ENCODE measurements at places on chromosomes 11 and 22.

GRCh38 chr22:32269316-32269715 lies 14.2 kb upstream of the SLC5A4 start:
- DNase-seq, result no peak

DNA sequence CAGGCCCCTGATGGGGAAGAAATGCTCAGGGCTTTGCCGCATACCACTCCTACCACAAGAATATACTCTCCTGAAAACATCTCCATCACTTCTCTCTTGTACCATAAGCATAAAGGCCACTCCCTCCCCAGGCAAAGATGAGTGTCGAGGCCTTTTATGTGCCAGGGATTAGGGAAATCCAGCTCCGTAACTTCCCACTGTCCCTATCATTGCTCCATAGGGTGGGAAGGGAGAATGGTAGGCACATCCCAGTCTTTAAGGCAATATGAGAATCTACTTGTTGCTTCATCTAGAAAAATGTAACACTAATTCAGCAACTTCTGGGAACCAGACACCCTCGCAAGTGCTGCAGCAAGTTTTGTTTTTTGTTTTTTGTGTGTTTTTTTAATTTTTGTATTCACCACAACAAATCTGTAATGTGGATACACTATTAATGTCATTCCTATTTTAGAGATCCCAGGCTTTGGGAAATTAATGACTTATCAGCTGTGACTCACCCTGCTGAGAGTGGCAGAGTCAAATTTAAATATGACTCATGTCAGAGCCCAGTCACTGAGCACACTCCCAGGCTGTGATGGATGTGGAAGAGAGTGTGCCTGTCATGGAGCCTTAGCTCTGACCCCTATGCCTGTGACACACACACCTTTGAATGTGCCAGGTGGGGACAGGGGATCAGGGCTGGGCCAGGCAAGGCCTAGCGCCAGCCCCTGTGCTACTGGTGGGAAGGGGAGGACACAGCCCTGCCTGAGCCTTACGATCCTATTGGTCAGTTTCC lies 23.4 kb downstream of the PANX1 start:
- DNase-seq, result no peak

GRCh38 chr11:124481365-124482323 lies 36.1 kb upstream of the OR8B8 start:
- DNase-seq, result no peak

DNA sequence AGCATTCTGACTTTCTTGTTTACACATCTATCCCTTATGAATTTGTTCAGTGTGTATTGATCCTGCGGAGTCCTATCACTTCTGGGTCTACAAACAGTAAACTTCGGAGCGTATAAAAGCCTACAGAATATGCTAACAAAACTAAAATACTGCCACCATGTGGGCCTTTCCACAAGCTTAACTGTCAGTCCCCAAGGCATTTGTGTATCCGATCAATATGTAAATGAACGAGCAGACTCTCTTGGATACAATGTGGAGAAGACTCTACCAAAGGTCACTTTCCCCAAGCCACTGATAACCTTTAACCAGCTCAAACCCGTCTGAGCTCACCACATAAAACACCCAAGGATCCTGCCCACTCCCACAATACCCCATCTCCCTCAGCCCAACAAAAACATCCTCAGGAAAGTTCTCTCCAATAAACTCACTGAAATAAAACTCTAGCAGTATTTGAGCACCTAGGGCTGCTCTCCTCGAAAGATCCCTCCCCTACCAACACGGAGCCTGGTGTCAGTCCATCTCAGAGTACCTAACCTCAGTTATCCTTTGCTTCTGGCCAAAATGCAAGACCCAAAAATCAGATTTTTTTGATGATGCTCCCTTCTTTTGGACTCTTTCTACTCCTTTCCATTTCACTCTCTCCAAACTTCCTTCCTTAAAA lies 17.8 kb downstream of the ADA2 start:
- DNase-seq, result no peak

GRCh38 chr11:563812-564578 lies 3.2 kb downstream of the RASSF7 start:
- no peak for DNase-seq

DNA sequence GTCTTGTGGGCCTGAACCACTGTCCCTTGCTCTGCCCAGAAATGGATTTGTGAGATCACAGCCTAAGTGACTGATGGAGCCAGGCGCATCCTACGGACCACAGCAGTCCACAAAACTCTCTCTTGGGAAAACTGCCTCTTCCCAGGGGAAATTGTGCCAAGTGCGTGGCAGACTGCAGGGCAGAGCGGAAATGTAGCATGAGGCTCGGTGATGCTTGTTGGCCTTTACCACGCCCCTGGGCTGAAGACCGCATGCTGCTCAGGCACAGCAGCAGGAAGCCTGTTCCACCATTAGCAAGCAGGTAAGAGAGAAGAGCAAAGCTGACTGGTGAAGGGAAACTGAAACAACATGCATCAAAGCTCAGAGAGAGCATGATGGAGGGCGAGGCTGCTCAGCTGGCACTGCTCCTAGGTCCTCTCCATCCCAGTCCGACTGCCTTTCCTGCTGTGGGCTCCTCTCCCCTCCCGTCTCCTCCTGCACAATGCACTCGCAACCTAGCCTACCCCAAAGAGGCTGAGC lies 26.5 kb upstream of the SCARF2 start:
- peak; percentile 15 for DNase-seq

DNA sequence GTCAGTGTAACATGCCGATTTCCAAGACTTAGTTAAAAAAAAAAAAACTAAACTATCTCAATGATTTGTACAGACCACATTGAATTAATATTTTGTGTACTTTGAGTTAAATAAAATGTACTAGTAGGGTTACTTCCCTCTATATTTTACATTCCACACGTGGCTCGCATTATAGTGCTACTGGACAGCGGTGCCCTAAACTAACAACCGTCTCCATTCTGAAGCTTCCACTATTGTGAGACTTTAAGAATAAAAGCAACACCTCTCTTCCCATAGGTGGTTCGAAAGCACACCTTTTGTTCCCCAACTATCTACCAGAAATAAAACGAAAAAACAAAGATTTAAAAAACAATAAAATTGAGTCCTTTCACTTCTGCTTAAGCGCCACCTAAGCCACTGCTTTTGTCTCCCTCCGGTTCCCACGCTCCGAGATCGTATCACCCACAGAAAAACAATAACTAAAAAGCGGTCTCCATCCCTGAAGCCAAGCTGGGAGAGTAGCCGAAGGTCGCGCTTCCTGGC lies 380 bp upstream of the TTC17 start:
- no peak for DNase-seq

DNA sequence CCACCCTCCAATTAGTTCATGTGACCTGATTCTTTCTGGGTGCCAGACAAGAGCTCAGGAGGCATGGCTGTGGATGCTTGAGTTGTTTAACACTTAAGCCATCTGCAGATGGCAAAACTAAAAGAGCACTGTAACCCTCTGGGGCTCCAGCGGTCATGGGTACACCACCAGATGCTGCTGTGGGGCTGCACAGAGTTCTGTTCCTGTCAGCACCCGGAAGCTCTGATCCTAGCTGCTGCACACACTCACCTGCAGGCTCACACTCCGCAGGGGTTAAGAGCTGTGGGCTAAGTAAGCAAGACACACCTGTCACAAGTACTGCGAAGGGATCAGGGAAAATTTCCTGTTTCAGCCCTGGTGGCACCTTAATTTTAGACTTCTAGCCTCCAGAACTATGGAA lies 307.8 kb downstream of the C11orf87 start:
- no peak for DNase-seq

DNA sequence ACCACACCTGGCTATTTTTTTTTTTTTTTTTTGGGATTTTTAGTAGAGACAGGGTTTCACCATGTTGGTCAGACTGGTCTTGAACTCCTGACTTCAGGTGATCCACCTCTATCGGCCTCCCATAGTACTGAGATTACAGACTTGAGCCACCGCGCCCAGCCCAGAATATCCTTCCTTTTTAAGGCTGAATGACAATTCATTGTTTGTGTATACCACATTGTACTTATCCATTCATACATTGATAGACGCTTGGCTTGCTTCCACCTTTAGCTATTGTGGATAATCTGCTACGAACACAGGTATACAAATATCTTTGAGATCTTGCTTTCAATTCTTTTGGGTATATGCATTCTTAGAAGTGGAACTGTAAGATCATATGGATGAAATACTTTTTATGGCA lies 10.8 kb upstream of the RASSF10 start:
- DNase-seq, result no peak

DNA sequence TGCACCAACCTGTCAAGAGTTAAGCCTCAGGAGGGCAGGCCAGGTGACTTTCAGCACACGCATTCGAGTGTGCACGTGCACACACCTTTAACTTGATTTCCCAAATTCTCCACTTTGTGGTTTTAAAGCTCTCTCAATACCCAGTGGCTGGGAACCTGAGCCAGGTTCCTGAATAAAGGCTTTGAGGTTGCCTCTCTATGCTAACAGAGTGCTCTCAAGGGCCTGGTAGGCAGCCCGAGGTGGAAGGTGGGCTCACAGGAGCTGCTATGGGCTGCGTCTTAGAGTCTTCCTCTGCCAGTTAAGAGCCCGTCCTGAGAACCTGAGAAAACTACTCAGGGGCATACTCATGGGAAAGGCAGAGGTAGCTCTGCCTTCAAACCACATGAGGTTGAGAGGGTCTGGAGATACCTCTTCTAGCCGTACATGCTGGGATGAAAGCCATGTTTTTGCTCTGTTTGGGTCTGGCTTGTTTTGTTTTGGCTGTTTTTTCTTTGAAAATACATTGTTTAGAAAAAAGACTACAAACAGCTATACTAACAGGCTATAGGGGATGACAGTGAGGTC lies 11.6 kb upstream of the SERPIND1 start:
- no peak for DNase-seq

GRCh38 chr11:111748035-111748804 lies 18.0 kb downstream of the PPP2R1B start:
- no peak for DNase-seq

GRCh38 chr11:112410325-112410724 lies 149.7 kb upstream of the PLET1 start:
- DNase-seq, result no peak

GRCh38 chr11:23536907-23537306 lies 676.6 kb upstream of the CCDC179 start:
- DNase-seq, result no peak

DNA sequence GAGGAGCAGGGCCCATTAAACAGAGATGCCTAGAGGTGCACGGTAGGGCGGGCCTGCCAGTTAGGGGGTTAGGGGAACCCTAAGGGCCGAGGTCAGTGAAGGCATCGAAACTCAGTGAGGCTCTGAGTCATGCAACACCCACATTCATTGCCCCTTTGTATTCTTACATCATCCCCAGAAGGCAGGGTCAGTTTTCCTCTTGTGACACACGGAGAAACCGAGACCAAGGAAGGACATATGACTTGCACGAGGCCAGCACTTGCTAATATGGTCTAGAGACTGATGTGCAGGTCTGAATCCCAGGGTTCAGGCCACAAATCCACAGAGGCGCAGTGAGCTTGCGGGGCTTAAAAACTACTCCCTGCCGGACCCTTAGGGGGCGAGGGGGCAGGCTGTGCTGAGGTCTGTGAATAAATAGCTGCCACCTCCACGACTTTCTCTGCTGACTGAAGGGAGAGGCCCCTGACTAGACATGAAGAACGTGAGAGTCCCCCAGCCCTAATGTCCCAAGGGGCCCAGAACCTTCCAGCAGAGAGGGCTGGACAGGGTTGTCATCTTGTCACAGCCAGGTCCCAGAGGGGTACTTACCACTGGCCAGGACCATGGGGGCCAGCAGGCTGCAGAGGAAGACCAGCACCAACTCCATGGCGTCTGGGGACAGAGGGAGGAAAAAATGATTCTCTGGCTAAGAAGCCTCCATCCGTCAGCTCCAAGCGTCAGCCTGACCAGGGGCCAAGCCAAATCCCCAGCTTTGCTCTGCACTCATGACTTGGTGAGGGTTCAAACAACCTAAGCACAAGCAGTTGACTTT lies 17.8 kb upstream of the FXYD2 start:
- no peak for DNase-seq

GRCh38 chr11:72141066-72141465 lies 5.5 kb downstream of the FOLR3 start:
- no peak for DNase-seq

GRCh38 chr11:27118949-27119348 lies 78.3 kb downstream of the BBOX1 start:
- DNase-seq, result no peak

- DNase-seq, result no peak
Measured at GRCh38 chr22:25898707-25899365, 156.8 kb downstream of the MYO18B start.

GRCh38 chr11:99418927-99419720 lies 398.4 kb downstream of the CNTN5 start:
- DNase-seq, result no peak

- DNase-seq, result no peak
Measured at GRCh38 chr11:69233744-69234570, 60.0 kb upstream of the MYEOV start.

DNA sequence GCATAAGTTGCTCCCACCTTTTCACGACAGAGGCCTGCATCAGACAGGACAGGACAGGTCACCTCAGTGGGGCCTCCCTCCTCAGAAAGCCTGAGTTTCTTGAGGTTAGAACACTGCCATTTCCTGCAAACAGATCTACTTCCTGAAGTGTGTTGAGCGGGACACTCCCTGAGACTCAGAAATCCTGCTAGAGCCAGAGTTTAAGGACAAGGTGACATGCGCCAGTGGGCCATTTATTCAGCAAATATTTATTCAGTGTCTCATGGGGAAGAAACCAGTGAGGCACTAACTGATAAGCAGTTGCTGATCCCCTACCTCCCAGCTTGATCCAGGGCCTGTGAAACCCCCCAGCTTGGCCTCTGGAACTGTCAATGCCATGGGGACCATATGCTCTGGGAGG lies 454.6 kb downstream of the SOX6 start:
- DNase-seq, result no peak

DNA sequence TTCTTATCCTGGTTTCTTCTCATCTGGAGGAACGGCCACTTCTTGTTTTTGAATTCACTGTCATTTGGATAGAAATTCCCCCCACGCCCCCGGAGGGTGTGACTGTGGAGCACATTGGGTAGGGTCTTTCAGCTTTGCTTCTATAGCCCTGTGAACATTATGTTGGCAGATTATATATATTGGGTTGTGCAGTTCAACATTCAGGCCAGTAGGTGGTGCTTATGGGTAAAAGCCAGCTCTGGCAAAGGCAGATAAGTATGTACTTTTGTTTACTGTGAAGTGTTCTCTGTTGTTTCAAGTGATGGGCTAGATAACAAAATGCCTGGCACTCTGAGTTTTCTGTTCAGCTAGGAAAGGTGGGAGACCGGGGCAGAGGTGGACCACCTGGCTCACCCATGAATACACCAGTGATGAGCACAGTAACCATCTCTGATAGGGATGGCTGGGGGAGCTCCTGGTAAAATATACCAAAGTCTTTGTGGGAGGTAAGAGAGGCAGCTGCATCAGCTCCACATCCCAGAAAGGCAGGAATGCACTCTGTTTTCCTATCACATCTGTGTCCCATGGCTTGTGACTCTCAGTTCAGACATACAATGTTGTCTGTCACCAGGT lies 1348.2 kb upstream of the RAG2 start:
- no peak for DNase-seq
